ENCODE measurements at places on chromosomes 2 and 18.

GRCh38 chr2:158407031-158407430, 49.5 kb downstream of the CCDC148 start:
- no peak for DNase-seq

GRCh38 chr2:132009177-132009873, 152.4 kb downstream of the ANKRD30BL start:
- no peak for DNase-seq

DNA sequence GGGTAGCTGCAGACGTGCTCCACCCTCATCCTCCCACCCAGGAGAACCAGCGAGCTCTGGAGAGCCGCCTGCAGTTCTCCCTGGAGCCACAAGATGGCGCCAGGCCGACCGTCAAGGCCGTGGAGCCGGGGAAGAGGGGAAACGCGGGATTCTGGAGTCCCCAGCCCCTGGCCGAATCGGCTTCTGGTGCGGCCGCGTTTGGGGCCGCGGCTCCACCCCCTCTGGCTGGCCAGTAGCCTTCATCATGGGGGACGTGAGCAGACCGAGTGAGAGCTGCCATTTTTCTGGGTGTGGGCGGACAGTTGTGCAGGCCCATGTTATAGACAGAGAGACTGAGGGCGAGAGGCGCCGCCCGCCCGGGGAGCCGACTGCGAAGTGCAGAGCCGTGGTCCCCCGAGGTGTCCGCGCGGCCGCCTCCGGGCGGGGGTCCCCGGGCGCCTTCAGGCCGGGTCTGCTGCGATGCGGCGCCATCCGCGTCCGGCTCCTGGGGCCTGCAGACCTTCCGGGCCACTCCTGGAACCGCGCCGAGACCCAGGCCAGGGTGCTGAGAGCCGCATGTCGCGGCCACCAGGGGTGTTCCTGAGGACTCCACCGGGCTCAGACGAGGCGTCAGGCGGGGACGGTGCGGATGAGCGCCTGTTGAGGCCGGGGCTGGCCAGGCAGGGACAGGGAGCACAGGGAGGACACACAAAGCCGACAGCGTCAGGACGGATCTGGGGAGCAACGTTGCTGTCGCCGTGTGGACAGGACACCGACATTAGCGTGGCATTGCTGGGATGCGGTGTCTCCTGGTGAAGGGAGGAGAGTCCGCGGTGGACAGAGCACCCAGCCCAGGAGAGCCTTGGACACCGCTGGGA, 418.2 kb upstream of the HS6ST1 start:
- peak; percentile 95 for DNase-seq

- DNase-seq: no peak
Measured at GRCh38 chr2:9313443-9313842, 106.8 kb downstream of the ASAP2 start.

- no peak for DNase-seq
Measured at GRCh38 chr2:226707499-226707898, 92.1 kb downstream of the IRS1 start.

GRCh38 chr2:197869501-197870111, 65.2 kb downstream of the PLCL1 start:
- DNase-seq: no peak

- DNase-seq: no peak
Measured at GRCh38 chr2:128162266-128162665, 71.3 kb downstream of the UGGT1 start.

- DNase-seq: peak; percentile 86
Measured at GRCh38 chr2:28390241-28390745, 2.4 kb upstream of the FOSL2 start.

DNA sequence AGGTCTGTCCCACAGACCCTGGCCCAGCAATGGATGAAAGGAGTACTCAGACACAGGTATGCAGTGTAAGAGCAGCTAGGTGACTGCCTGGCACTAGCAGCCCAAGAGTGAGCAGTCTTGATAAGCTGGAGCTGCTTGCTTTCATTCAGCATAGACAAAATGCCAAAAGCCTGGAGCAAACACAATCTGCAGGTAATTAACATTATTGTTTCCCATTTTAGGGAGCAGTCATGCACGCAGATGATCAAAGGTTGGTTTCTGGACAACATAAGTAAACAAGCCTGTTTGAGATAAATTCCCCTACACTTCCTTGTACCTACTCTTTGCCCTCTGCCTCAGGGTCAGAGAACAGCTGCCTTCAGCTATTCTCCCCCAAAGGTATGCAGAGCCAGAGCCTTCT, 73.7 kb upstream of the MSTN start:
- DNase-seq: no peak

DNA sequence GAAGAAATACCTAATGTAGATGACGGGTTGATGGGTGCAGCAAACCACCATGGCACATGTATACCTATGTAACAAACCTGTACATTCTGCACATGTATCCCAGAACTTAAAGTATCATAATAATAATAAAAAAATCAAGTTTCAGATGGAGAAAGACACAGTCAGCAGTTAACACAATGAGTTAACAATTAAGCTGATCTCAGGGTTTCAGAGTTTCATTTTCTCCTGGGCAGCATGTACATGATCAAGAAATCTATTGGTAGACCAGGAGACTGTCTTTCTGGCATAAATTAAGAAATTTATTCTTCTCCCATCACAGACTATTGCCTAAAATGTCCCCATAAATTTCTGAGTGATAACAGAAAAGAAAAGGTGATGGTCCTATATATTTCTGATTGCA, 155.3 kb downstream of the RAD51AP2 start:
- no peak for DNase-seq

GRCh38 chr18:36179562-36180355, 7.5 kb upstream of the MOCOS start:
- no peak for DNase-seq

DNA sequence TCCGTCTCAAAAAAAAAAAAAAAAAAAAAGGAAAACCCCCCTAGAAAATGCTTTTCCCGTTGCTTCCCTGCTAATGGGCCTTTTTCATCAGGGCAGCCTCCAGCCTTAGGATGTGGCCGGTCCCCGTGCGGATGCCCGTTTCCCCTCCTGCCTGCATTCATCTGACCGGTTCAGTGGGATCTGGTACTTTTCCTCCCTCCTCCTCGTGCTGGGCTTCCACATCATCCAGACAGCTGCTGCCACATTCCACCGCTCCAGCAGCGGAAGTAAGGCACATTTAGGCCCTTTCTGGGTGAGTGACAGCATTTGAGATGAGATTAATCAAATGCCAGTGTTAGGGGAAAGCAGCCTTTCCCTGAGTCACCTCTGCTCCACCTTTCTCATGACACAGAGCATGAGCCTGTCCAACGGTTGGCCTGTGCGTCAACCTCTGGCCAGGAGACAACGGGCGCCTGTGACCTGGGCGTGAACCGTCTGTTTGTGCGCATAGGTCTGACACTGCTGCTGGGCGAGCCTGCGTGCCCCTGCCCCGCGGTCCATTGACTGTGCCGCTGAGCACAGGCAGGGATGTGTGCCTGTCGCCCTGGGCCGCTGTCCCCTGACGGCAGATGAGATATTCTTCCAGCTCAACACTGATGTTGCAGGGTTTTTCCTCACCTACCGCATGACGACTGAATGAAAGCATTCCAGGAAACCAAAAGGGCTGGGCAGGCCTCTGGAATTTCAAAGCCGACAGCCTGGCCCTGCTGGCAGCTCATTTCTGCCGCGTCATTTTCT, 174.0 kb downstream of the TGIF1 start:
- peak; percentile 96 for DNase-seq

DNA sequence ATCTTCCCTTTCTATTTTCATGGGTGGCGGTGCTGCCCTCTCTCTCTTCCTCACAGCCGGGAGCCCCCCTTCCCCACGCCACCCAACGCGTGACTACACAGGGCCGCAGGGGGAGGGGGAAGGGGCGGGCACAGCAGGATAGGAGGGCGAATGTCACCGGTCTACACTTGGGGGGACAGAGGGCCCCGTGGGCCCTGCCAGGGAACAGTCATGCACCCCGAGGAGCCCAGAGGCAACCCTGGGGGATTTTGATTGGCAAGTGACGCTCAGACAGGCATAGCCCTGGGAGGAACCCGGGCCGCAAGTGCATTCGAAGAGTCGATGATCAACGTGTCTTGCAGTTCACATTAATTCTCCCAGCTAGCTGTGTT, 91.1 kb upstream of the ANKRD30BL start:
- DNase-seq: no peak

GRCh38 chr18:25736516-25736915, 353.9 kb downstream of the SS18 start:
- DNase-seq: no peak

DNA sequence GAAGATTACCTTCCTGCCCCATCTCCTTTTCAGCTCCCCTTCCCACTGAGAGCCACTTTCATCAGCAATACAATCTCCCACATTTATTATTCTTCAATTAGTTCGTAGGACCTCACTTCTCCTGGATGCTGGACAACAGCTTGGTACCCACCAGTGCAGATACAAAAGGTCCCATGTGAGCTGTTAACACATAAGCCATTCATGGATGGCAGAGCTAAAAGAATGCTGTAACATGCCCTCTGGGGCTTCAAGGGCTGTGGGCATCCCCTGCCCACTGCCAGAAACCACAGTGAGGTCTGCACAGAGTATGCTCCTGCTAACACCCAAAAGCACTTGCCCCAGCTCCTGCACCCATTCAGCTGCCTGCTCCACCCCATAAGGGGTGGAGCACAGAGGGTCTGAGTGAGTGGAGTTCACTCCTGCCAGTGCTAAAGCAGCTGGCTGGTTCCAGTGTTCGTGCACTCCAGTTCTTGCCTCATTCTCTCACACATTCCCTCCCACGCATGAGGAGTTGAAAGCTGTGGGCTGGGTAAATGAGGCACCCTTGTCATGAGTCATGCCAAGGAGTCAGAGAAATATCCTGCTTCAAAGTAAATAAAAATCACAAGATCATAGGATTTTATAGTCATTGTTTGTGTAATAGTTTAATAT, 305.9 kb upstream of the TMEFF2 start:
- DNase-seq: no peak

GRCh38 chr18:13371689-13372418, 153.3 kb downstream of the LDLRAD4 start:
- no peak for DNase-seq

DNA sequence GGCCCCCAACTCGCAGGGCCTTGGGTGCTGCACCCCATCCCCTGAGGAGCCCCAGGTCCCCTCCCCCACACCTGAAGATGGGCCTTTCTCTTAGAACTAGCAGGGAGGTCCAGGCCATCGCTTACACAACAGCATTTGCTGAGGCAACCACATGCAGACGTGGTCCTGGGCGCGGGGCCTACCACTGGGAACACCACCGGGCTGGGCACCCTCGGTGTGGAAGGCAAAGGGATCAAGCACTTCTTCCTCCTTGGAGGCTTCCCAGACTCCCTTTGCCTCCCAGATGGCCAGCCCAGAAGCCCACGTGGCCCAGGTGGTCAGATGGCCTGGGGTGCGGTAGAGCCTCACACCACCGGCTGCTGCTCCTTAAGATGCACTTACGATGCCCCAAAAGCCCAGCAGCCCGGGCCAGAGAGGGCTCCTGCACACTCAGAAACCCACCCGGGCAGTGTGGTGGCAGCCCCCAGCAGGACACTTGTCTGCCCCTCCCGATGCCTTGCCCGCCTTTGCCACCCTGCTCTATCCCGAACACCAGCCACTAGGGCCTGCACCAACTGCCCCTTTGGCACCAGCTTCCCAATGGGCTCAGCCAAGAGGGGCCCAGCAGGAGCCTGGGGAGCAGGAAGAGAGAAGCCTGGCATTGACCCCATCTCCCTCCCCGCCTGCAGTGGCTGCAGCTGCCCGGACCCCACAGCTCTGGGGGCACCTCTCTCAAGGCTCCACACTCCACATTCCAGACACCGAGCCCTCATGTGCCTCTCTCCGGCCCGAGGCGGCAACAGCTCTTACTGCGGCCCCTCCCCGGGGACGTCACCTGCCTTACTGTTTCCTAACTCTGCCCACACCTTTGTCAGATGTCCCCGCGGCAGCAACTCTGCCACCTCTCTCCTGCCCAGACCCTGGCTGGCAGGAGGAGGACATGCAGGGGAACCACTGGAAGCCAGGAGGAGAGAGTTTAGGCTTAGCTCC, 13.9 kb upstream of the MLPH start:
- no peak for DNase-seq

- DNase-seq: no peak
Measured at GRCh38 chr2:25699216-25699615, 25.8 kb upstream of the DTNB start.

GRCh38 chr2:190990132-190990531, 23.8 kb downstream of the STAT1 start:
- no peak for DNase-seq

GRCh38 chr2:206442833-206443734, at the start of gene ADAM23:
Gene ADAM23 (plus strand): TSS chr2:206443532. CDS start chr2:206443867, 335 bp downstream.
- DNase-seq: peak; percentile 65

GRCh38 chr2:238839428-238839827, 8.5 kb upstream of the TWIST2 start:
- no peak for DNase-seq

All from ELF-1 (cell line).